Smooth muscle cell of the coronary artery (primary cell): ENCODE measurements at places on chromosomes 4 and X. TPM values are rescaled to one million over a fixed set of nuclear protein-coding genes. Genes with fewer than 3 reads are reported as not detected.

Gene MAP9
- 2.1 and 5.7 TPM in 2 replicates for total RNA-seq

Gene KLKB1
- total RNA-seq, result not detected in 2 replicates

Gene UFSP2
- 42.8 and 43.9 TPM in 2 replicates for total RNA-seq

Gene MAGEA9B
- not detected in 2 replicates for total RNA-seq

Gene ARR3
- not detected in 2 replicates for total RNA-seq

Gene DCLK2
- 1.5 and 12.2 TPM in 2 replicates for total RNA-seq

Gene GPR78
- under 0.01 and 1.4 TPM in 2 replicates for total RNA-seq

Gene IBSP
- 0.90 TPM in 1 of 2 replicates, not detected in the other for total RNA-seq

Gene CENPE
- total RNA-seq, result 1.4 and 3.9 TPM in 2 replicates

Gene PAGE1
- total RNA-seq, result not detected in 2 replicates

Gene STOX2
- 0.82 and 1.1 TPM in 2 replicates for total RNA-seq

Gene S100G
- not detected in 2 replicates for total RNA-seq

Gene MID2
- 6.4 and 11.9 TPM in 2 replicates for total RNA-seq

Gene CLIC2
- 0.68 and 5.5 TPM in 2 replicates for total RNA-seq

Gene BANK1
- total RNA-seq, result 0.08 and 0.12 TPM in 2 replicates

Gene SLC4A4
- total RNA-seq, result 1.6 and 2.9 TPM in 2 replicates

Gene PPID
- 18.8 and 22.4 TPM in 2 replicates for total RNA-seq

Gene MTMR1
- total RNA-seq, result 9.7 and 21.5 TPM in 2 replicates

Gene ANOS1
- 0.94 and 11.7 TPM in 2 replicates for total RNA-seq

Gene CFP
- total RNA-seq, result 0.12 and 0.15 TPM in 2 replicates

Gene DGKQ
- total RNA-seq, result 14.3 TPM in 2 replicates

Gene NCBP2L
- not detected in 2 replicates for total RNA-seq

Gene CYTL1
- 0.15 and 2.5 TPM in 2 replicates for total RNA-seq

Gene ZXDA
- total RNA-seq, result 3.8 and 4.2 TPM in 2 replicates

Gene KCND1
- total RNA-seq, result 0.45 and 0.59 TPM in 2 replicates
